ENCODE measurements at places on chromosomes 6 and 20.
A peak's percentile ranks its signal among the peaks of the same experiment; 100 is the strongest.

- no peak for DNase-seq
Observed at GRCh38 chr20:11430652-11431051, 487.0 kb upstream of the BTBD3 start.

DNA sequence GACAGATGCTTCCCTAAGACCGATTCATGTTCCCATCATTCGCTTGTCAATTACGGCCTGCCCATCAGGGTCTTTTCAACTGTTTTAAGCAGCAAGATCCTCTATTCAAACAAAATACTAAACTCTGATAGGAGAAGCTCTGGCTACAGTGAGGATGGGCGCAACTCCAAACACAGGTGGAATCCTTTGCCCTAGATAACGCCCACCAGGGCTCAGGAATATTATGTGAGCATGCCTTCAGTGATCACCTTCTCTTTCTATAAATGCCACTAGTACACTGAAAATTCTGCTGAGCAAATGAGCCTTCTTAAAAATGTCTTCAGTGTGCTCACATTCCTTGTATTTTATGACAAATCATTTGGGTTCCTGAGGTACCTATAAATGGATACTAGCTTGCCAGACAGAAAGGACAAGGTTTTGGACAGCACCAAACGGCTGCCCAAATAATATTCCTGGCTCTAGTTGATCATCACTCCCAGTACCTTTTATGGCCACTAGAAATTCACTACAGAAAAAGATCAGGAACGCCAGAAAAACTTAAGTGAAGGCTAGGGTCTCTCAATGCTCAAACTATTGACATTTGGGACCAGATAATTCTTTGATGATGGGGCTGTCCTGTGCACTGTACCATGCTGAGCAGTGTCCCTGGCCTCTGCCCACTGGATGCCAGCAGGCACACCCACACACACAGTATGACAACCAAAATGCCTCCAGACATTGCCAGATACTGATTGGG, 13.1 kb downstream of the ZNF217 start:
- DNase-seq, result no peak

DNA sequence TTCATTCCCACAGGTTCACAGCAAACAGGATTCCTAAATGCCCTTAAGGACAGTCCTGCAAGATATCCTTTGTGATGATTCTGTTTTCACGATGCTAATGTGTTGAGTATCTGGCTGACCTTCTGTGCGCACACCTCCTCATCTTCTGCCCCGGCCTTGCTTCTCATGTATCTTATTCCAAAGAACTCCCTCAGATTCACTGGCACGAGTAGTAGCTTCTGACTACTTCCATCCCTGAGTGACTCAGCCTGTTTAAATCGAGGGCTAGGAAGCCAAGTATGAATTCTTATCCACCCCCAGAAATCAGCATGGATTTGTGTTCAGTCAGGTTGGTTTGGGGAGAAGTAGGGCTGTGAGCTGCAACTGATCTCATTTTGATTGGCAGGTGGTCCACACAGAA, 190.2 kb upstream of the SNX9 start:
- DNase-seq, result no peak

DNA sequence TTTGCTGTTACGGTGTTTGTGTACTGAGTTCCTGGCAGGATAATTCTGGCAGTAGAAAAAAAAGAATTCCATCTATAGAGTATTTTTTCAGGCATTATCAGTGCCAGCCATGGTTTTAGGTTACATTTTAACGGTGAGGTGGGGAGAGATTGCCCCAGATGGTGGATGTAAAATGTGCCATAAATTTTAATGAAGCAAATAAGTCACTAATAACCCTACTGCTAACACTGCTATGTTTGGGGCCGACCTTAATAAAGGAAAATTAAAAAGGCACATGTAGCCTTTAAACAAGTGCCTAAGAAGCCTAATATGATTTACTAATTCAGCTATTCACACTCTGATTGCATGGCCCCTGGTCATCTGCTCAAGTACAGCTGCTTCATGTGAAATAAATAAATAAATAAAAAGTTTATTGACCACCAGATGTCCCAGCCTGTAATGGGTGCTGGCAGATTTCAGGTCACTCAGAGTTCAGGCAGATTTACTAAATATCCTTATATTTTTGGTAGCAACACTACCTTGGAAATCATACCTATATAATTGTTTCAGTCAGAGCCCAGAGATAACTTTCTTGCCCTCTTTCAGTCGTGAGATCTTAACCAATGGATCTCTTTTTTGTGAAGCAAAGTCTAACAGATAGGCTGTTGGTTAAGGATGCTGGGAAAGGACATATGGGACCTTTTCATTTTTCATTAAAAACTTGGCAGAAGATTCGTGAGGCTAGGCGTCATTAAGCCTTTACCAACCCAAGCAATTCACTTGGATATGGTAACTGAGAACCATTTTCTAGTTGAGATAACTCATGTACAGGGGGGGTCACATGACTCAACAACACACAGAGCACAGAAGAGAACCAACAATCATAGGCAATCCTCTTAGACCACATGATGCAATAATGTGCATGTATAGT, 495.0 kb upstream of the NRSN1 start:
- DNase-seq, result no peak

GRCh38 chr6:134817448-134817847, 132.5 kb downstream of the ALDH8A1 start:
- DNase-seq, result no peak

DNA sequence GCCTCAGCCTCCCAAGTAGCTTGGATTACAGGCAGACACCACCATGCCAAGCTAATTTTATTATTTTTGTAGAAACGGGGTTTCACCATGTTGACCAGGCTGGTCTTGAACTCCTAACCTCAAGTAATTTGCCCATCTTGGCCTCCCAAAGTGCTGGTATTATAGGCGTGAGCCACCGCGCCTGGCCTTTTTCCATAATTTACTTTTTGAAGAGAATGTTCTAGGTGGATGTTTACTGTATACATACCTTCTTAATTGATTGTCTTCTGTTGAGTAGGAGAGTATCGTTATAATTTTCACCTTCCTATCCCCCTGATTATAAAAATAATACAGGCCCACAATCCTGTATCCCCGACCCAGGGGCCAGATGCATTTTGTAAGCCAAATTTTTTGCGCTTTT, 174.4 kb downstream of the BCAS1 start:
- DNase-seq, result no peak

- DNase-seq, result no peak
Observed at GRCh38 chr6:151021896-151022295, 156.4 kb downstream of the MTHFD1L start.

DNA sequence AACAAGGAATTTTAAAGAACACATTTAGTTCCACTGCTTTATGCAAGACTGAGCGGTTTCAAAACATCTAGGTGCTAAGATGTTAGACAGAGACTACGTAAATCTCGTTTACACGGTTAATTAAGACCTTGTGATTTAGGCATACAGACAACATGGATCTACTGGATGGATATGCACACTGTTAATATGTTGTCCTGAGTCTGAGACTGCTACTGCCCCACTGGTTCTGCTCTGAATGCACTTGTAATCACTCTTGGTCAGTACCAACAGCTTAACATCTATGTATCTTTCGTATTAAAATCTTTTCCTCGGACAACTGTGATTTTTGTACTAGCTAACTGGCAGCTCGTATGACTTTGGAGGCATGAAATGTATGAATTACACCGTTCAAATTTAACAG, 3.1 kb downstream of the MAN1A1 start:
- no peak for DNase-seq

DNA sequence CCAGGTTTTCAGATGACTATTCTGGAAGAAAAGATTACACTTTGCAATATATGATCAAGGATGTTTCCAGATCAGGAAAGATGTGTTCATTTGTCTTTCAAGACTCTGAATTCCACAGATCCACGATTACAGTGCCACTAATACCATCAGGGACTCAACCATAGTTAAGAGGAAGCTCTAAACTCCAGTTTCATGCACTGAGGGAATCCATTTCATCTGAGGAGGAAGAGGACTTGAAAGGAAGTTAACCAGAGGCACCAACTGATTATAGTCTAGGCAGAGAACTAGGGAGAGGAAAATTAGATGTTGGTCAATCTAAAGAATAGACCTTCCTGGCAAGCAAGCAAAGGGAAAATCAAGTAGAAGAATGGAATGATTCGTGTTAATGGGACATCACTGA, 218.3 kb upstream of the PRDM1 start:
- DNase-seq, result no peak

DNA sequence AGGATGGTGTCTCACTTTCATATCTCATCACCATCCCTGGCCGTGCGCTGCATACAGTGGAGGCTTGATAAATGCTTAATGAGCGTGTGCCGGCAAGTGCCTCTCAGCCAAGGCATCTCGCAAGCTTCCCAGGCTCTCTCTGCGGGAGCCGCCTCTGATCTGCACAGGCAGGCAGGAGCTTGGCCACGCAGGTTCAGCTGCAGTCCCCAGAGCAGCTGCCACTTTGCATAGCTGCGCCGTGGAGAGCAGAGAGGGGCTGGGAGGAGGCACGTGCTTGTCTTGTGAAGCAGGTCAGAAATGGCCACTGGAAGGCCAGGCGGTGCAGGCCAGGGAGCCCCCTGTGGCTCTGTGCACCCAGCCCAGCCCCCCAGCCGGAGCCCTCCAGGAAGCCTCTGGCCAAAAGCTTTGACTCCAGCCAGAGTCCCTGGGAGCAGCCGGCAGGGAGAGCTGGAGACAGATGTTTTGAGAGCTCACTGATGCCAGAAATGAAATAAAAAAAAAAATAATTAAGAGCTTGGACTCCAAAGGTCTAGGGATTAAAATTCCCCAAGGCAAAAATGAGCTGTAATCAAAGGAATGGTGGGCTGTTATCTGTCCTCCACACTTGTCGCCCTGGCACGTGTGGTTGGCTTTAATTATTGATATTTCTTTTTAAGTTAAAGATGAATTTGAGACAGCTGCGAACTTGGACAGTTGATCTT, 377.0 kb downstream of the CDH4 start:
- DNase-seq, result peak; percentile 72

- no peak for DNase-seq
Observed at GRCh38 chr20:24678351-24679106, 209.1 kb downstream of the SYNDIG1 start.

- DNase-seq, result no peak
Observed at GRCh38 chr20:9635750-9636149, 121.4 kb downstream of the LAMP5 start.

GRCh38 chr6:20833881-20834515, 299.7 kb downstream of the CDKAL1 start:
- no peak for DNase-seq

DNA sequence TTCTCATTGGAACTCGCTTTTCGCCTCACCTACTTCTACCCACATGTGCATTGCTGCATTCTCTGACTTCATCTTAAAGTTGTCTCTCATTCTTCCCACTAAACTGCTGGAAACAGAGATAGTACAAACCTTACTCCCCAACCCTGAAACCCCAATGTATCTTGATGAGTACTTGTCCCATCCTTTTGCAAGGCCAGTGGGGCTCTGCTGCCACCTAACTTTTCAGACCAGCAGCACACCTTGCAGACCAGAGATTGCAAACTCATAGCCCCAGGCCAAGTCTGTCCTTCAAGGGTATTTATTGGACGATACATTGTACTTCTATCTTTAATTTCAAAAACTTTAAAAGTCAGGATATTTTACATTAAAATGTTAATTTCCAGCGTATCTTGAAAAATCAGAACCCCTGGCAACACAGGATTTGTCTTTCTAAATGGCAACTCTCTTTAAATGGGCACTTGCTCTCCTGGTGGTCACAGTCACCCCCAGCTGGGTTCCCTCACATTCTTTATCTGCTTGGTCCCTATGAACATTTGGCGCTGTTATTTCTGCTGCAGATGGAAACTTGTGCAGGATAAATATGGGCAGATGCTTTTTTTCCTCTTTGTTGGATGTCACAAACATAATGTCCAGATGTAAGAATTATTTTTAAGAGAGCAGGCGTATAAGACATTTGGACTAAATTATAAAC, 83.9 kb downstream of the SOD2 start:
- DNase-seq, result no peak

DNA sequence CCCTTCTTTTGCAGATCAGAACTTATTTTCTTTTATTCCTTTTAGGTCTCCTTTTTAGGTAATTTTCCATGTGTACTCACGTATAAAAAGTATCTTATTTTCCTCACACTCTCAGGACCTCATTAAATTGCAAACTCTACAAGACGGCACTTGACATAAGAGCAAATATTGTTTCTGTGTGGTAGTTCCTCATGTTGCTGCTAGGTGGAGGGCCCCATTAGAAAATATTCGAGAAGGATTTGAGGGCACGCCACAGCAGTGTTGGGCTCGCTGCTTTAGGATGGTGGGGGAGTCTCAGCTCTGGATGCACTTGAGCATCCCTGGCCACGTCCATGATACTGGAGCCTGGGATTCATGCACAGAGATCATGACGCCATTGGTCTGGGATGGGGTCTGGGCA, 64.9 kb upstream of the ZFP64 start:
- no peak for DNase-seq
